ENCODE measurements at places on chromosomes 3 and 15.

DNA sequence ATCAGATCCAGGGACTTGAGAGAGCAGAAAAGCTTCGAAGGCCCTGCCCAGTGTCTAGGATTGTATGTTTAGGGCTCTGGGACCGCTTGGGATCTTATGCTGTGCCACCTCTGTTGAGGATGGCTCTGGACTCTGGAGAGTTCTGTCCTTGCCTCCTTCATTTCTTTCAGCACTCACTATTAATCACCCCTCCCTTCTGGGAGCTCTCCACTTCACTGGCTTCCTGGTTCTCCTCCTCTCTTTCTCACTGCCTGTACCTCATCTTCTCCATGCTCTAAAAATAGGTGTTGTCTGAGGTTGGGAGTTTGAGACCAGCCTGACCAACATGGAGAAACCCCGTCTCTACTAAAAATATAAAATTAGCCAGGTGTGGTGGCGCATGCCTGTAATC is 17.3 kb downstream of the MAPKBP1 start:
- no peak for DNase-seq

DNA sequence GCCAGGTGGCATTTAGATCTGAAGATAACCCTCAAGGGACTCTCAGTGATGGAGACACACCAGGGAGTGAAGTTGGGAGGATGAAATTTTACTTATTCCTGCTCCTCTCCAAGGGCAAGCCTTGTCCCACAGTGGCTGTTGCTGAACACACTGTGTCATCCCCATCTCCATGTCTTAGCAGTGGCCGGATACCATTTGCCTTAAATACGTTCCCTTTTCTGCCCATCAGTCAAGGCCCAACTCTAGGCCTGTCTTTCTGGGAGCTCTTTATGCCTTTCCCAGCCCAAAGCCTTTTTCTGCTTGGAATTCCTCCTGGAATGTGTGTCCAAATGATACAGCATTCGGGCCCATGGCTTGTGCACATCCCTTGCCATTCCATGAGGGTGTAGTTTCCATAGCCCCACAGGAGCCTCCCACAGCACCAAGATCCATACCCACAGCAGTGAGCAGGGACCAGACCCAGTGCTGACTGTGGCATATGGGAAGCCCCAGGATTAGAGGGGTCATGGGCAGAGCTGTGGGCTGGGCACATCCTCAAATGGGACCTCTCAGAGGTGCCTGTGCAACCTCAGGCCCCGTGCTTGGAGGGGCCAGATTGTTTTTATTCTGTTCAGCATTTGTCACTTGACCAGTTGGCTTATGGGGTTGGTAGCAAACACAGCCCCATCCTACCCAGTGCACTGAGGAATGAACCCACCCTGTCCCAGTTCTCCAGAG is 63.7 kb upstream of the PRR23C start:
- DNase-seq, result no peak

DNA sequence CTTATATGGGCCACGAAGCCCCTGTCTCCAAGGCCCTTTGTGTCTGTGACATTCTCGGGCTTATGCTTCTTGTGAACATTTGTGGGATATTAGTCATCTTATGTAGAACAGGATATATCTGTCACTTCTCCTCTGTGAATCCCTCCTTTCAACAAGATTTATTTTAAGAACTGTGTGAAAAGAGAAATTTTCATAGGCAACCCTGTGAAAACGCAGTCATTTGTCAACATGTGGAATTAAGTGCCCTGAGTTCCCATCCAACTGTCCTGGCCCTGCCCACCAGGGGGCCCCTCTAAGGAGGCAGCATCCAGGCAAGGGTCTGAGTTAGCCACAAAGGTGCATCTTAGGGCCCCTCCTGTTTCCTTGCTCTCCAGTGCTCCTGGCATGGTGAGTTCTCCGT is 76.8 kb upstream of the CHRNA7 start:
- no peak for DNase-seq

- DNase-seq, result no peak
These were observed 20.3 kb upstream of the PTPN9 start for GRCh38 chr15:75599401-75599800.

DNA sequence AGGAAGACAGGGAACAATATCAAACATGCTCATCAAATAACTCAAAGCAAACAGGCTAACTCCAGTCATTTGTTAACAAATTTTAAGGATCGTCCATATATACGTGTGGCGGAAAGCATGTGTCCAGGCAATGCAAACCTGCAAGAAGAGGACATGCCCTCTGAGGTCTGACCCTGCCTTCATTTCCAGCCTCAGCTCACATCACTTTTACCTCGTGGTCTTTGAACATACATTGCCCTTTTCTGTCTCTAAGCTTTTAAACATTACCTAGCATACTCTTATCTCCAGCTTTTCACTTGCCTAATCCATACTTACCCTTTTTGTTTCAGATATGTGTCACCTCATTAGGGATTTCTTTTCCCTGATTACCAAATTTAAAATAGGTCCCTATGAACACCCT is 944.4 kb downstream of the ROBO1 start:
- DNase-seq, result no peak
